NCI-H187 treated with DMSO at 0.1 percent for 48 hours (cell line): ENCODE measurements at places on chromosomes 5 and 9.
A peak's percentile ranks its signal among the peaks of the same experiment; 100 is the strongest.

- no peak for DNase-seq
Observed at GRCh38 chr5:104400941-104401340, 838.4 kb upstream of the NUDT12 start.

DNA sequence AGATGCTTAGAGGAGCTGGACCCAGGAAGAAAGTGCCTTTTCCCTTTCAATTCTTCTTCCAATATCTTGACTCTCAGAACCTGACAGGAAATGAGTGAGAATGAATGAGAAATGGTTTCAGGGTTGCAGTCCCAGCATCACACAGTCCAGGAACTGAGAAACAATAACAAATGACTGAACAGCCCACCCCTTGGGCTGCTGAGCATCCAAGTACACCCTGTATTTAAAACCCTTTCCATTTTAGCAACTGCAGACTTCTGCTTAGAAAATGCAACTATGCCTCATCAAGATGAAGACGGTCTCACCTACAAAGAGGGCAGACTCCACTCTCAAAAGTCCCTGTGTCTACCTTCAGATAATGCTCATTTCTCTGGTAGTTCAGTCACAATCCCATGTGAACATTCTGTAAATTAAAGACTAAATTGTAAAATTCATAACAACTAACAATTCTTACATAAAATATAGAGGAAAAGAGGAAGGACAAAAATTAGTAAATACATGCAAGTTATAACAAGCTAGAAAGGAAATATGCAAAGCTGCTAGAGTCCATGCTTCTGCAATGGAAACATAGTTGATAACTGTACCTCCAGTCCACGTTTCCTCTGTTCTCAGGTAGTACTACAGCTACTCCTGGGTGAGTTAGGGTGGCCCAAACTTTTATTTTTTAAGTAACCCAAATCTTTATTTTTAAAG, 316.5 kb downstream of the ICE1 start:
- no peak for DNase-seq

DNA sequence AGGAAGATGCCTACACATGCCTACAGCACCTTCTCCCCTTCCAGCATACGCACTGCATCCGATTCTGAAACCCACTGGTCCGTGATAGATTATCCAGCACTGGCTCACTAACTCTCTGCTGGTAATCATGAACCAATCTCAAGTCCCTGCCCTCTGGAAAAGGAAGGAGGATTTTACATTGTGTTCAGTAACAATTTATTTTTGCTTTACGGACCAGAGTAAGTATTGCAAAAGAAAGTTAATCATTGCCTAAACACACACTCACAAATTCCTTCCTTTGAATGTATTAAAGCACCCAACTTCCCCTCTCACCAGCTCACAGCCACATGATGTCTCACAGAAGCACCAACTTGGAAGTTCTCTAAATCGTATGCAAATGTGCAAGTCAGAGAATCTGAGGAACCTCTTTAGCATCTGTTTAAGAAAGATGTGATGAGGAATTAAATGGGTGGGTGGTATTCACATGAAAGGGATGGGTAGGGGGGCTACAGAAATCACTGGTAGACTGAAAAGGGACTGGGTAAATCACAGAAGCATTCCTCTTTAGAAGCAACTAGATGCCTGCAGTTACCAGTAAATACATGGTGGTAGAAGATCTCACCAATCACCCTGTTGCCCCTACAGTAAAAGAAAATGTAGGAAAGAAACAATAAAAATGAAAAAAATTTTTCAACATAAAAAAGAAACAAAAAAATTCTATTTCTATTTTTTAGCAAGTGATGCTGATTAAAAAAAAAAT, 8.4 kb downstream of the GNAQ start:
- no peak for DNase-seq

GRCh38 chr9:96486386-96487028, 36.5 kb downstream of the HABP4 start:
- no peak for DNase-seq

DNA sequence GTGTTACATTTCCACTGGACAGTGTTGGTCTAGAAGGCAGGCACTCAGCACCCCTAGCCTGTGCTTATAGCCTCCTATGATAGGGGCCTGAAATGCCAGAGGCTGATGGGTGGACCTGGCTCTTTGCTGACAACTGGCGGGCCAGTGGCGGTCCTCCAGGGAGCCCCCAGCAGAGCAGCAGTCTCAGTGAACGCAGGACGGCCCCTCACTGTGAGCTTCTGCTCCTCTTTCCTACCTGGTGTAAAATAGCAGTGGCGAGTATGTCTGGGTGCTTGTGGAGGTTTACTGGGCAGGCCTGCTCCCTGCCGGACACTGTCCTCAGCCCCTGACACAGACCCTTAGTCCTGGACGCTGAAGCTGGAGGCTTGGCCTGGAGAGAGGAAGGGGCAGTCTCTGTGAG, 3.3 kb upstream of the SEC16A start:
- DNase-seq = no peak

GRCh38 chr5:54491326-54491725, 26.2 kb upstream of the SNX18 start:
- no peak for DNase-seq

DNA sequence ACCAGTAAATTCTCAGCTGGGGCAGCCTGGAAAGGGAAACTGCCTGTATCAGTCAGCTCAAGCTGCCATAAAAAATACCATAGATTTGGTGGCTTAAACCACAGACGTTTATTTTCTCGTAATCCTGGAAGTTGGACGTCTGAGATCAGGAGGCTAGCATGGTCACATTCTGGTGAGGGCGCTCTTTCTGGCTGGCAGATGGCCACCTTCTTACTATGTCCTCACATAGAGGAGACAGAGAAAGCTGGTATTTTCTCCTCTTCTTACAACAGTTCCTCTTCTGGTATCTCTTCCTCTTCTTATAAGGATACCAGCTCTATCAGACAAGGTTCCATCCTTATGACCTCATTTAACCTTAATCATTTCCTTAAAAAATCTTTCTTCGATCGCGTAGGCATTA, 50.5 kb upstream of the RFX3 start:
- no peak for DNase-seq

DNA sequence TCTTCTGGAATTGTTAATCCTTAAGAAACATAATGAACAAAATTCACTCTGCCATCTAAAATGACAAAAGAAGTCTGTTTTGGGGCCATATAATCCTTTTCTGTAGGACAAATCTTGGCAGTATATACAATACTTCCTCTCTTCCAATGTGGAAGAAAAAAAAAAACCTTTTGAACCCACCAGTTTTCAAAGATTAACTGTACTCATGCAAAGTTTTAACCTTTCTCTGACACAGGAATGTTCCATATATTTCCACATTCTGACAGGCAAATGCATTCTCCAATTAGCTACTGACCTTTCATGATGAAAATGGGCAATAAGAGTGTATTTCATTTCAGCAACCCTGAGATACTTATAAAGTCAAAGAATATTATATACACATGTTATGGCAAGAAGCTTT, 65.4 kb downstream of the RNF130 start:
- no peak for DNase-seq

DNA sequence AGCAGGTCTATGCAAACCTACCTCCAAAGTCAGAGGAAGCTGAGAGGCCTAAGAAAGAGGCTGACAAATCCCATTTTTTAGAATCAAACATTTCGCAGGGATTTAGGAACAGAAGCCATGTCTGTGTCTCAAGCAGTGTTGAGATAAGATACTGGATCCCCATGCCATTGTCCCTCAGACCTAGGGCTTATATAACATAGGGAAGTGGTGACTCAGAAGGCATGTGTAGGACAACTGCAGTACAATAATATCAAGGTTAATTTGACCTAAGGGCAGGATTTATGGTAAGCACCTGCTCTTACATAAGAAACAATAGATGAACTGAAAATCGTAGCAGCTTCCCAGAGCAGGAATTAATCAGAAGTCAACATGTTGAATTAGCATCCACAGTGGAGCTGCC, 459.4 kb downstream of the ANXA1 start:
- no peak for DNase-seq

DNA sequence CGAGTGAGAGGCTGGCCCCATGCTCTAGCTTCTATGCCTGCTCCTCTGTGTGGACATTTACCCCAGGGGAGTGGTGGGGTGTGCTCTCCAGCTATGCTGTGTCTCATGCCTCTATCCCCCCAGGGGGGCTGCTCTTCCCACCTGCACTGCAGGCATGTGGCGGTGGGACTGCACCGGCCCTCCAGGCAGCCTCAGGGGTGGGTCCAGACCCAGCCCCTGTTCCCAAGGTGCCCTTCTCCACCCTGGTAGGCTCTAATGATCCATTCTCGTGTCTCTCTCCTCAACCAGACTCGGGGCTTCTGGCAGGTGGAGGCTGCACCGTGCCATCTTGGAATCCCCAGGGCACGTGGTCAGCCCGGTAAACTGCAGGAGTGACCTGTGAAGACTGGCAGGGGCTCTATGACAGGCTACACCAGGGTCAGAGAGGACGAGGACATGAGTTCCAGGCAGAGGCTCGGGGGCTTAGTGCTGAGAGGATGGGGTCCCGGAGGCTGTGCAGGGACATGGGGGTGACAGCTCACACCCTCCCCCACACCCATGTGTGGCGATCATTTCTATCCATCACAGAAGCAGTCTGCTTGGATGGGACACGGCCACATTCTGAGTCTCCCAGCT, 22.7 kb upstream of the COL5A1 start:
- DNase-seq = no peak

DNA sequence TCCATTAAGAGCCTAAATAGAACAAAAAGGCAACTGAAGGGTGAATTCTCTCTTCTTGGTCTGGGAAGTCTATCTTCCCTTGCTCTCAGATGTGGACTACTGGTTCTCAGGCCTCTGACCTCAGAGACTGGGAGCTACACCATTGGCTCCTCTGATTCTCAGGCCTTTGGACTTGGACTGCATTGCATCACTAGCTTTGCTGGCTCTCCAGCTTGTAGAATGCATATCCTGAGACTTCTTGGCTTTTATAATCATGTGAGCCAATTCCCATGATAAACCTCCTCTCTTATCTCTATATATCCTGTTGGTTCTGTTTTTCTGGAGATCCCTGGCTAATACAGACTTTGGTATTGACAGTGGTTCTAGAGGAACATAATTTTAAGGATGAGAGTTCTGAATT, 89.8 kb downstream of the PSAT1 start:
- no peak for DNase-seq

DNA sequence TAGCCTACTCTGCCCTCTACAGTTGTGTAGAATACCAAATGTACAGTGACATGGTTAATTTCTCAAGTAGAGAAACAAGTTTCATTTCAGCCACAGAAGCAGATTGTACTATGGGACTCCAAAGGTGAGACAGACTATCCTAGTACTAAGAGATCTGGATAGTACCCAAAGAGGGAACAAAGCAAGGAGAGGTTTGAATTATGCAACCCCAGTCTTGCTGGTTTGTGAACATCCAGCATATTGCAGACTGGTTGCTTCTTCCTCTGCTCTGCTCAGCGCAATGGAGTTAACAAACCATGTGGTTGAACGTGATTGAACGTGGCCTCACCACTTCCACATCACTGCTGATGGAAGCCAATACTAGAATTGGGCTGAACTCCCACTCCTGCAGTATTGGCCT, 43.3 kb upstream of the ALDOB start:
- no peak for DNase-seq

- DNase-seq = no peak
Observed at GRCh38 chr5:154972476-154973080, 31.7 kb downstream of the MRPL22 start.

GRCh38 chr5:124746916-124747790, 714 bp upstream of the ZNF608 start:
- peak; percentile 96 for DNase-seq

DNA sequence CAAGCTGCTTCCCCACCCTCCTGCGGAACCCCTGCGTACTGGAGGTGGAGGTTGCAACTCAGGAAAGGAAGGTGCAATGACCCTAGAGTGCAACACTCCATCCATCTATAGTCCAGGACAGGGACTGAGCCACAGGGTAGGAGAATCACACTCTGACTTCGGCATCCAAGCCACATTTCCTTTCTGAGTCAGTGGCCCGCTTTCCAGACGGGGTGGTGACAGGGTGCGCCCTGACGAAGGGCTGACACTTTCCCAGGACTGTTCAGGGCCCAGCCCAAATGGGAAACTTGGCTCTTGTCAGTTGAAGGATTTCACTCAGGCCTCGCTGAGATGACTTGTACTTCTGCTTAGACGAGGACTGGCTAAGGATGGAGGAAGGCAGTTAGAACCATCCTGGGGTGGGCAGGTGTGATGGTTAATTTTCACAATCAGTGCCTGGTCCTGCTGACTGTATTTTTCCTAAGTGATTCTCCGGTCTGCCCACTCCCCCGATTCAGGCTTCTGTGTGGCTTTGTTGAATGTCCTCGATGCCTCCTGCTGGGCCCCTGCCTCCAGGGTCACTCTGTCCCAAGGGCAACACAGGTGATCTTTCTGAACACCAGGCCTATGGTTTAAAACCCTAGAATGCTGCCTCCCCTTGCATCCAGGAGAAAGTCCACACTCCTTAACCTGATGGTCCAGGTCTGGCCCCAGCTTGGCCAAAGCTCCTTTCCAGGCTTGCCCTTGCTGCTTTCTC, 228.1 kb downstream of the FSTL4 start:
- no peak for DNase-seq

- DNase-seq = no peak
Observed at GRCh38 chr5:65861830-65862241, 64.5 kb upstream of the ERBIN start.

DNA sequence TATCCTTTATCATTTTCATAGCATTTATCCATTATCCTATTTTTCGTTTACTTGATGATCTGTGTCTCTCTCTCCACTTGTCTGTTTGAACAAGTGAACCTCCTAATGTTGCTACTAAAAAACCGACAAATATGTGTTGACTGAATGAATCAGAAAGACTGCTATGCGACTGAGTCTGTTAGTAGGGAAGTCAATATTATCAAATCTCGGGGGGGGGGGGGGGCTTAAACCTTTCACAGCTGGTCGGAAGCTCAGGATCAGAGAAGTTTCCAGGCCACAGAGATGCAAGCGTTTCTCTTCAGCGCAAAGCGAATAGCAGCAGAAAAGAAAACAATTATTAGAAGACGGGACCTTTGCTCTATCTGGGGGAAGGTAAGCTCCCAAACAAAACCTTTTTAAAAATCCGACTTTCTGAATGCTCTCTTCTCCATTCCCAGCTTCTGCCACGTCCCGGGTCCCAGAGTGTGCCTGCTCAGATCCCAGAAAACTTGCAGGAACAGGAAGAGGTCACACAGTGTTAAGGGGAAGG, 412 bp downstream of the RIOK2 start:
- DNase-seq = no peak

GRCh38 chr5:149895416-149896345, 48.9 kb downstream of the PDE6A start:
- no peak for DNase-seq

GRCh38 chr9:21778304-21778703, 24.1 kb upstream of the MTAP start:
- DNase-seq = no peak

DNA sequence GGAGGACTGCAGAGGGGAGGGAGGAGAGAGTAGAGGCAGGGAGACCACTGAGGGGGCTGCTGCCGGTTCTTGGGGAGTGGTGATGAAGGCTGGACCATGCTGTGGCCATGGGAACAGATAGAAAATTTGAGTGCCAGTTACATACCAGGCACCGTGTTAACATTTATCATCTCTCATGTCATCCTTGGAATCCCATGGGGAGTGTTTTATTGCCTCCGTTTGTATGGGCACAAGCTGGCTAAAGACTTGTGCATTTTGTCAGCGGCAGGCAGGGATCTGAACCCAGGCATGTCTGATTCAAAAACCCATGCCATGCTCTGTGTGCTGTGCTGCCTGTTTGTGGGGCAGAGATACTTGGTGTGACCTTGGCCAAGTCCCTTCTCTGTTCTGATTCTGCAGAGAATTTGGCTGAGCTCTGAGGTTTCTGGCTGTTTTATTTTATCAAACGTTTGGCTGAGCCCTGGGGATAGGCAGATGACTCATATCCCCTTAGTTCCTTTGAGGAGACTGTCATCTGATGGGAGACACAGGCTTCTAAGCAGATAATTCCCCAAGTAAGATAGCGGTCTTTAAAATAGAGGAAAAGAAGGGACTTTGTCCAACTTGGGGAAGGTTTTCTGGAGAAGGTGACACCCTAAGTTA, 22.2 kb downstream of the COL27A1 start:
- DNase-seq = no peak
